Stimulated activated CD4-positive, alpha-beta T cell treated with anti-CD3 and anti-CD28 coated beads, Interleukin-1b, Interleukin-23, amount 100 ng/mL, for 1 hour (primary cell): ENCODE measurements at places on chromosomes 5 and 9.

DNA sequence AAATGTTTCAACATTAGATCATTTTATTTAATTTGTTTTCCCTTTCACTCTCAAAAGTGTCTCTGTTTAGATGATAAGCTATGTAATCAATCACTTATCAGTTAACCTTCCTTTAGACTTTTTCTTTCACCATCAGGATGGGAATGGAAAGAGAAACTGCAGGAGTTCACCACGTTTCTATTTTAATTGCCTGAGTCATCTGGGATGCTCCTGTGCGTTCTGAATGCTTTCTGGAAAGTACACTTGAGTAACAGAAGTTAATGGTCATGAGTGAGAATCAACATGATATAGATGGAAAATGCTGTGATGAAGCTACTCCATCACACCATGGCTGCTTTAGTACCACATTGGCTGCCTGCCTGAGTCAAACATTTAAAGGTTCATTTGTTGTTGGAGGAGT, 783.3 kb upstream of the CDH9 start:
- DNase-seq: no peak

DNA sequence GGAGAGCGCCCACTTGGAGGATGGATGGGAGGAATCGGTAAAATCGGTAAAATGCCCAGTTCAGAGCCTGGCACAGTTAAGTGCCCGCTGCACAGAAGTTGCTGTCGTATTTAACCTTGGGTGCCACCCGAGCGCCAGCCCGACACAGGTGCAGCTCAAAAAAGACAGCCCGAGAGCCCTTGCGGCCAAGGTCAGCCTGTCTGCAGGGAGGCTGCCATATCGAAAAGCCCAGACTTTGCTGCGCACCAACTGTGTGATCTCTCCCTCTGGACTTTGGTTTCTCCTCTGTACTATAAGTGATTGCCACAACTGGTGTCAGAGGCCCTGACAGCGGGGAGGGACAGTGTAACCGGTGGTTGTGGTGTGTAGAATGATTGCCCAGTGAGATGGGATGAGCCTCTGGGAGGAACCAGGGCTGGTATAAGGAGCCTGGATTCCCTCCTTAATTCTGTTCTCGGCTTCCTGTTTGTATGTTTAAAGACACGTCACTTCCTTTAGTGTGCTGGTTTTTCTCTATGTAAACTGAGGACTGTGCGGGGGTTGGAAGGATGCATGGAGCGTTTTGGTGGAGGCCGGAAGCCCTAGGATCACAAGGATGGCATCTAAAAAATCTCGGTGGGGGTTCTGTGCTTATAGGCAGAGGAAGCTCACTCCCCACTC, 792 bp downstream of the NTMT1 start:
- no peak for DNase-seq

DNA sequence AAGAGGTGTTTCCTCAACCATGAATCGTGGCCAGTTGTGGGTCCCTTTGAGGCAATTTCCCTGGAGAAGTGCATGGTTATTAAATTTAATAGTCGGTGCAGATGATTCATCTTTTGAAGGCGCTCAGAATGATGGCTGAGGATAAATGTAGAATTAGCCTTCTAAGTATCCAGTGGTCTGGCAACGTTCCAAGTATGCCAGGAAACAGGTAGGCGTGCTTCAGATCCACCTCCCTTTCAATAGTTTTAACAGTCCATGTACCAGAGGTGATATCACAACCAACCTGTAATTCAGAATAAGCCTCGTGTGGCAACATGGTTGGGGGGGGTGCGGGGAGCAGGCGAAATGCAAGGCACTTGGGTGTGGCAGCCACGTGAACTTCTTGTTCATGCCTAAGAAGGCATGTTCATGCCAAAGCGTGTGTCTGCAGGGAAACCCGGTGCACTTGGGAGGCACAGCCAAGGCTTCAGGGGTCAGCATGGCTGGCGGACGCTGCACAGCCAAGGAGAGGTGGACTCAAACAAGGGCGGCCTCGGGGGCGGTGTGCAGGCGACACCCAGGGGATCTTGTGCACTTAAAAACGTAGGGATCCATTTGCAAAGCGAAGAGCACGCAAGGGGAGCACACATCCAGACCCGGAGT, 5.2 kb upstream of the NKD2 start:
- no peak for DNase-seq

- DNase-seq: no peak
These were observed 966.5 kb upstream of the DMAC1 start for GRCh38 chr9:8766096-8766495.

DNA sequence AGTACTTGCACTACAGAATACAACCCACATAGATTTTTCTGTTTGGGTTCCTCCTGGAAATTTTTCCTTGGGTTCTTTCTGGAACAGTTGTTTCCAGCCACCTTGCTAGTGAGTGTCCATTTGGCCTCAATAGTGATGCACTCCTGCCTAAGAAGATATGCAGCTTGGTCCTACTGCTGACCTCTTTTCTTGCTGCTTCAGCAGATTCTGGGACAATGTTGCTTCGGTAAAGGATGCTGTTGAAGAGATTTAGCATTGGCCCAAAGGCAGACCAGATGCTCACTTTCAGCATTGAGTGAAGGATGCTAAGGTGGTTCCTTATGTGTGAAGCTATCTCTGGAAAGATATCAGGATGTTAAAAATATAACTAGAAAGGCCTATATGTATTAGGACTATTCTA, 86.2 kb upstream of the SMC5 start:
- DNase-seq: no peak

DNA sequence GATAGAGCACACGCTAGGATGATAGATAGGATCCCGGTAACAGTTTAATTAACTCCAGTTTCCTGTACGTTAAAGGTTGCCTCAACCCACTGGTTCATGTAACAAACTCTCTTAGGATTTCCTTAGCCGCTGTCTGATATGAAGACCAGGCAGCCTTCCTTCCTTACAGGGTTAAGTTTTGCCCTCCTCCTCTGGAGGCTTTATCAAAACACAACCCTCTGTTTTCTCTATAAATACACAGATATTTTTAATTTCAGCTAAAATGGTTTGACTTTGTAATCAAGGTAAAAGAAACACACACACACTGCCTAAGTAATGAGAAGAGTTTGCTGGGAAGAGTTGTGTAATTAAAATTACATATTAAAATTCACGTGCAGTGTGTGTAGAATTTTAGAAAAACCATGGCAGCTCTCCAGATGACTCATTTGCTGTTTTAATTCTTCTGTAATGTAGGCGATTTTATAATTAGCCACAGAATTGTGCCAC, 369.8 kb downstream of the CSNK1G3 start:
- no peak for DNase-seq
